Activated T-helper 1 cell treated with Interleukin-2 at 50 U/mL for 16 hours (primary cell): ENCODE measurements at places on chromosomes 12 and 14.

GRCh38 chr14:62097072-62097471, 334.9 kb downstream of the SNAPC1 start:
- DNase-seq = no peak

GRCh38 chr12:19138551-19138950, 9.0 kb downstream of the PLEKHA5 start:
- DNase-seq = no peak

DNA sequence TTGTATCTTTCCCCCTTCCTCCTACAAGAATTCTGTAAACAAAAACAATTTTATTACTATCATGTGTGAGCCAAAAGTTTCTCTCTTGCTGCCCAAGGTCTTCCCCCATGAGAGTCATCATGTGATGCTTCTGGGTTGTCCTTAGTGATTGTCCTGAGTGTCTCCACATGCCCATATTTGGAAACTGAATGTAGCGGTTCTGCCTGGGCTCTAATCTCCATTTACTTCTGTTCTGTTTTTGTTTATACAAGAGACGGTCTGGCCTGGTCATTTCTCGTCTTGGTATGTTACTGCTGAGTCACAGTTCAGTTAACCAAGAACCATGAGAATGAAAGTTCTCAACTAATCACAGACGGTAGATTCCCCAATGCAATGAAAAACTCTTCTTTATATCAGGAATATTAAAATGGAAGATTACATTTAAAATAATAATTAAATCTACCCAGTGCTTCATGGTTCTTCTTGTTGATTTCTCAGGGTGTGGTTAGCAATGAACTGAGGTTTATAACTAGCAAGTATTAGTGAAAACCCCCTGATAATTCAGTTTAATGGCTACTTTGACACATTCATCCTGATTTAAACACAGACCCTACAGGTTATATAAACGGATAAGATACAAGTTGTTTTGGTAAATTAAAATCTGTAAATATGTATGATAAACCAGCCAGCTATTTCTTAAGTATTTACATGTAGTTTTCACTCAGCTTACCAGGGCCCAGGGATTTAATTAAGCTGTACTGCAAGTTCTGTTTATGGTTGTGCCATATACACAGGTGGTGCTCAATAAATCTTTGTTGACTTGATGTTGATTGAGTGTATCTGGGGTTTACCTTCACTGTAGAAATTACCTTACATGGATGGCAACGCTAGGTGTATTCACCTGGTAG, 81.1 kb downstream of the PELI2 start:
- DNase-seq = no peak

DNA sequence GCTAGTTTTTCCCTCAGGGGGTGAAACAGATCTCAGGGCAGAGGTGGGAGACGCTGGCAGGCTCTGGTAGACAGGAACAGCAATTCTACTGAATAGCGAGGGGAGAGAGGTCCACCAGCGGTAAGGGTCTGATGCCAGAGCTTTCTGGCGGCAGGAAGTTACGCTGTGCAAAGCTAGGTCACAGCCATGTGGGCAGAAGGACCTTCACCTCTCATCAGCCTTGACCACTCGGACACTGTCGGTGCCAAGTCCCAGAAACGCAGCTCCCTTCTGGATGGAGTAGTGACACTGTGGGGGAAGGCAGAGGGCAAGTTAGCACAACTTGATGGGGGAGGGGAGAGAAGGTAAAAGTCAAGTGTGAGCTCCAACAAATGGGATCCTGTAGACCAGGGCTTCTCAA, 10.3 kb upstream of the ZNF740 start:
- DNase-seq = no peak

GRCh38 chr12:123108682-123109066, 42.2 kb downstream of the PITPNM2 start:
- no peak for DNase-seq

- no peak for DNase-seq
Measured at GRCh38 chr12:67091204-67091603, 178.0 kb upstream of the CAND1 start.

- no peak for DNase-seq
Measured at GRCh38 chr14:21795456-21795855, 121.8 kb upstream of the OR4E1 start.
